ENCODE measurements at places on chromosomes 6 and 20.

DNA sequence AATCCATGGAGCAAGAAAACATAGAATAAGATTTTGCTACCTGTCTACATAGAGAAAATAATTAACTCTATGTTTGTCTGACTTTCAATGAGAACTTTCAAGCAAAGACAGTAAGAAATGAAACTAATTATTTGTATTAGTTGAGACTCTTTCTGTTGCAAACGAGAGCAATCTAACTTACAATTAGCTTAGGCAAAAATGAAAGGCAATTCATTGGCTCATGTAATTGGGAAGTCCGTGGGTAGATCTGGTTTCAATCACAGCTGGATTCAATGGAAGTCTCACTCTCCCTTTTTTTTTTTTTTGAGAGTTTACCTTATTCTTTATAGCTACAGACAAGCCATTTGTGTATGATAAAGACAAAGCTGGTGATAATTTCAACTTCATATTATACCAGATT lies 68.2 kb upstream of the STXBP5 start:
- DNase-seq = no peak

DNA sequence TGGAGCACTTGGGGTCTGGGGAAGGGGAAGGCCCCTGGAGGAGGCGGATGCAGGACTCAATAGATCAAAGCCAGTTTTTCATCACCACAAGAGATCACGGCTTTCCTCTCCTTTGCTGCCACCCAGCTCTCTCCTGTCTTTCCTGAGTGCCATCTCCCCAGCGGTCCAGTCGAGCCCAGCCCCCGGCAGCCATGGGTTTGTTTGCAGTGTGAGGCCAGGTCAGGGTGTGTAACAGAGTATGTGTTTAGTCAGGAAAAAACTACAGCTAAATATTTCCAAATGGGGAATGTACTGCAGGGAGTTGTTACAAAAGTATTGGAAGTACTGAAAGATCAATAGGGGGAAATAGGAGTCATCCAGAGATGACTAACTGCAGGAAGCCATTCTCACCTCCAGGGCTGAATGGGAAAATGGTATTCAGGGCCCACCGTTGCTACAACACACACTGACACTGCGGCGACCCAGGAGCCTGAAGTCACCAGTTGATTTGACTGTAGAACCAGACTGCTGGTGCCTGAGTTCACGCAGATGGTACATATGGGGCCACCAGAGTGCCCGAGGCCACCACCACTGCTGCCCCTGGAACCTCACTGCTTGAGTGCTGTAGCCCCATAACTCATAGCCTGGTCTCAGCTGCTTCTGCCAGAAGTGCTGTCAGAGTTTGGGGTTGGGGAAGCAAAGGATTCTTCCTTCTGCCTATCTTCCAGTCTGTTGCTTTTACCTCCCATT lies 23.6 kb upstream of the FANCE start:
- DNase-seq = no peak

GRCh38 chr20:35447082-35447789 lies 8.2 kb upstream of the CEP250 start:
- DNase-seq = peak; percentile 93

DNA sequence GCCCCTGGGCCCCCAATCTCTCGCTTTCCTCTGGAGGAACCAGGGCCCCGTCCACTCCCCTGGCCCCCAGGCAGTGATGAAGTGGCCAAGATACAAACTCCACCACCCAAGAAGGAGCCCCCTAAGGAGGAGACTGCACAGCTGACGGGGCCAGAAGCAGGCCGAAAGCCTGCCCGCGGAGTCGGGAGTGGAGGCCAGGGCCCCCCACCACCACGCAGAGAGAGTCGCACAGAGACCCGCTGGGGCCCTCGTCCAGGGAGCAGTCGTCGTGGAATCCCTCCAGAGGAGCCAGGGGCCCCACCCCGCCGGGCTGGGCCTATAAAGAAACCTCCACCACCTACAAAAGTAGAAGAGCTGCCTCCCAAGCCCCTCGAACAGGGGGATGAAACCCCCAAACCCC lies 10.7 kb downstream of the PRRC2A start:
- DNase-seq = no peak

DNA sequence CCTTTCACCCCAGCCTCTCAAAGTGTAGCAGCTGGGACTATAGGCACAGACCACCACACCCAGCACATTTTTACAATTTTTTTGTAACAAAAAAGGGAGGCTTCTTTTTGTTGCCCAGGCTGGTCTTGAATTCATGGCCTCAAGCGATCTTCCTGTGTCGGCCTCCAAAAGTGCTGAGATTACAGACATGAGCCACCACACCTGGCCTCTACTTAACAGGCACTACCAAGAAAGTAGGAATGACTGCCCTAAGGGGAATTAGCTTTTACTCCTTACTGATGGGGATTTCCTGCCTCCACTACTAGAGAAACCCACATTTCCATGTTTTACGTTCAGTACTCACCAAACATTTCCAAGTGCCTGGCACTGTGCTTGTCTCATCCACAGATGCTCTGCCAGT lies 109.6 kb downstream of the CARMIL1 start:
- no peak for DNase-seq

DNA sequence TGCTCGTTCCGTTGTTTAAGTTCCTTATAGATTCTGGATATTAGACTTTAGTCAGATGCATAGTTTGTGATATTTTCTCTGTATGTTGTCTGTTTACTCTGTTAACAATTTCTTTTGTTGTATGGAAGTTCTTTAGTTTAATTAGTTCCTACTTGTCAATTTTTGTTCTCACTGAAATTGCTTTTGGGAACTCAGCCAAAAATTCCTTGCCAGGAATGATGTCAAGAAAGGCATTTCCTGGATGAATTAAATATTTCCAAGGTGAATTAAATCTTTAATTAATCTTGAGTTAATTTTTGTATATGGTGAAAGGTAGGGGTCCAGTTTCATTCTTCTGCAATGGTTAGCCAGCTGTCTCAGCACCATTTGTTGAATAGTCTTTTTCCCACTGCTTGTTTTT lies 406.2 kb upstream of the NOX3 start:
- DNase-seq = no peak
